ENCODE measurements at places on chromosomes 7 and 10. TPM values are rescaled to one million over a fixed set of nuclear protein-coding genes. Genes with fewer than 3 reads are reported as not detected.

COMTD1 gene
- 15.8 TPM for total RNA-seq

PLPP4 gene
- not detected for total RNA-seq

MKI67 gene
- 0.19 TPM for total RNA-seq

SEMA4G gene
- total RNA-seq: 0.88 TPM

SUGCT gene
- total RNA-seq: 2.7 TPM

CYP3A4 gene
- not detected for total RNA-seq

GJD4 gene
- total RNA-seq: not detected

FAM221A gene
- 4.9 TPM for total RNA-seq

RGR gene
- total RNA-seq: not detected

POLD2 gene
- total RNA-seq: 74.0 TPM

GRM8 gene
- not detected for total RNA-seq

ENTPD1 gene
- total RNA-seq: 5.0 TPM

AVPI1 gene
- 7.7 TPM for total RNA-seq

NKX1-2 gene
- not detected for total RNA-seq

PLXDC2 gene
- total RNA-seq: 1.5 TPM

SPDYE6 gene
- not detected for total RNA-seq

STK31 gene
- total RNA-seq: 1.6 TPM
